ENCODE measurements at places on chromosomes 4 and X. TPM values are rescaled to one million over a fixed set of nuclear protein-coding genes. Genes with fewer than 3 reads are reported as not detected.

The CFAP99 gene
- 0.18 TPM for total RNA-seq

DNA sequence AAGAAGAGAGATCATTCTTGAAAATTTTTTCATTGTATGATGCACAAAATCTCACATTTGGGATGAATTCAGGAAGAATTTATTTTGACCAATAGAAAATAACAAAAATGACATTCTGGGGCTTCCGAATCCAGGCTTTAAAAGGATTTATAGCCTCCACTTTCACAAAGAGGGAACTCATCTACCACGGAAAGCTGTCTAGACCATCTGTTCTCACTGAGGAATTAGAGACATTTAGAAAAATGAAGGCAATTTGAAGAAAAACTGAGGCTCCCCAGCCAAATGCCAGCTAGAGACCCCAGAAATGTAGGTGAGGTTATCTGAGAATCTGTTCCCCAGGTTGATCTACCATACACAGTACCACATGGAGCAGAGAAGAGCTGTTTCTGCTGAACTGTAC lies 464.3 kb downstream of the TMA16 start:
- H3K27me3 ChIP-seq: no peaks in the 10 kb centered on the region
- no peaks in the 10 kb centered on the region for H3K36me3 ChIP-seq
- no peak overlapping the region for H3K27ac ChIP-seq
- H3K4me1 ChIP-seq: no peaks in the 10 kb centered on the region
- H3K4me3 ChIP-seq: no peak overlapping the region

GRCh38 chr4:3514221-3514780 lies 17.9 kb downstream of the LRPAP1 start:
- peaks cover 14% of the 10 kb centered on the region for H3K36me3 ChIP-seq
- H3K27me3 ChIP-seq: no peaks in the 10 kb centered on the region
- no peak overlapping the region for H3K4me3 ChIP-seq
- no peak for DNase-seq
- no peak overlapping the region for H3K27ac ChIP-seq
- H3K4me1 ChIP-seq: no peaks in the 10 kb centered on the region

- no peak overlapping the region for H3K4me3 ChIP-seq
- no peaks in the 10 kb centered on the region for H3K4me1 ChIP-seq
These were observed 5.4 kb downstream of the DAPP1 start for GRCh38 chr4:99821918-99822503.

- H3K27ac ChIP-seq: no peak overlapping the region
- no peak overlapping the region for H3K4me3 ChIP-seq
- no peaks in the 10 kb centered on the region for H3K36me3 ChIP-seq
These were observed 64.1 kb downstream of the FAM184B start for GRCh38 chr4:17717301-17717700.
